H9 (cell line): ENCODE measurements at places on chromosomes 4 and X.

DNA sequence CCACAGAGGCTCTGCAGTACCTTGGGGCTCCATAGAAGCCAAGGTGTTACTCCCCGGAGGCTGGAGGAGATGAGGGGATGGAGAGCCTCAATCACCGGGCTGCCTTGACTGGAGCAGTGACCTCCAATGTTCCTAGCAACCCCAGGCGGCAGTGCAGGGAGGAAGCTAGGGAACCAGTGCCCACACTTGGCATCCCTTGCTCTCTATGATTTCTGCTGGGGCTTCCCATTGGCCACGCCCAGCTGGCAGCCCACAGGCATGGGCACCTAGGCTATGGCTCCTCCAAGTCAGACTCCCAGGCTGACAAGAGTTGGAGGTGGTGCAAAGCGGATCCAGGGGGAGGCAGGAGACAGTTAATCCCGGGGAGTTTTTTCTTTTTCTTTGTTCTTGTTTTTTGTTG is 229.7 kb downstream of the EVC2 start:
- no peak for DNase-seq

DNA sequence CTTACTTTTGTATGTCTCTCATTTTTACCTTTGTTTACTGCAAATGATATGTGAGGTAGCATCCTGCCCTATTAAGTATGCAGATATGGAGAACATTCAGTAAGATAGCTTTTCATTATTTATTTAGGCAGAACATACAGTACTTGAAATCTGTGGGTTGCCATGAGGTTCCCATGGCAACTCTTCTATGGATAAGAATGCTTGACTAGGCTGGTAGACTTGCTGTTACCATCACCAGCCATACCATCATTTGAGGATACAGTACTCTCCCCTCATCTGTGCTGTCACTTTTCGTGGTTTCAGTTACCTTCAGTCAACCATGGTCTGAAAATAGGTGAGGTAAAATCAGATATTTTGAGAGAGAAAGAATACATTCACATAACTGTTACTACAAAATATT is 56.7 kb downstream of the NAF1 start:
- no peak for DNase-seq

DNA sequence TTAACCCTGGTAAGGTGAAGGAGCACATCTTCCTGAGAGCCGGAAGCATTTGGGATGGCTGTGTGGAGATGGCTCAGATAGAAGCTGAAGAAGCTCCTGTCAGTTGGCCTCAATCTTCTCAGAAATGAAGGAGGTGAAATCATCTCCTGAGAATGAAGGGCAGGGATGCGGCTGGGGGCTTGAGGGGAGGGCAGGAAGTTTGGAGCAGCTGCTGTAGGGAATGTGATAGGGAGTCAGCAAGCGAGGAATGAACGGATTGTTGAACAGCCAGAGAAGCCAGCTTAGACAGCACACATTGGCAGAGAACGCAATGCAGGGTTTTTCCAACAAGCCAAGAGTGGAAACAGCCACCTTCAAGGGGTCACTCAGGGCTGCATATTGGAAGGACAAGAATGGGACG is 10.0 kb downstream of the KCNE5 start:
- no peak for DNase-seq

DNA sequence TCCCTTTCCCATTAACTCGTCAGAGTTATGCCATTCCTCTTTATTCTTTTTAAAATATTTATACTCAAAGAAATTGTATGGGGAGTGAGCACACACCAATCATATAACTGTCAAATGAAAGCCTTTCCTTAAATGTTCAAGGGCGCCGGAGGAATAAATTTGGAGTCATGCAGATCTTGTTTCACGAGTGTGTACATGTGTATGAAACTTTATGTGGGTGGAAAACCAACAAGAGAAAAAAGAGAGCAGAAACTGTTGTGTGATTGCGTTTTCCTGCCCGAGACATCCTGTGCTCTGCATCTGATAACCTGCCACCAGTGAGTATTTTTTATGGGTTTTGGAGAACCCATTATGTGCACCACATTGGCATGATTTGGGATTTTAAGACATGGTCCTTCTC is 88.3 kb downstream of the FHDC1 start:
- no peak for DNase-seq

DNA sequence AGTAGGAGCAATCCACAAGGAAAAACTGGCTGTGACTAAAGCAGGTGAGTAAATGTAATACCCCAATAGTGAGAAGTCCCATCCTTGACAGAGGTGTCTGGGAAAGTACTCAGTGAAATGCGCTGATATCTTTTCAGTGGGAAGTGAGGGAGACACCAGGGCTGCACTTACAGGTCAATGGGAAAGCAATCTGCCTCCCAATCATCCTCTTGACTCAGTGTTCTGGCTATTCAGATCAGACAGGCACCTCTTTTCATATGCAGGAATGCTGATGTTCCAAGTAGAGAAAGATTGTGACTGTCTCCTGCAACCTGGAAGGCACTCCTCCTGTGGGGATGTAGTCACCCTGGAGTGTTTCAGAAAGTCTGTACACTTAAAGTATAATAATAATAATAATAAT is 39.9 kb upstream of the SPIN2A start:
- DNase-seq, result peak; percentile 63

DNA sequence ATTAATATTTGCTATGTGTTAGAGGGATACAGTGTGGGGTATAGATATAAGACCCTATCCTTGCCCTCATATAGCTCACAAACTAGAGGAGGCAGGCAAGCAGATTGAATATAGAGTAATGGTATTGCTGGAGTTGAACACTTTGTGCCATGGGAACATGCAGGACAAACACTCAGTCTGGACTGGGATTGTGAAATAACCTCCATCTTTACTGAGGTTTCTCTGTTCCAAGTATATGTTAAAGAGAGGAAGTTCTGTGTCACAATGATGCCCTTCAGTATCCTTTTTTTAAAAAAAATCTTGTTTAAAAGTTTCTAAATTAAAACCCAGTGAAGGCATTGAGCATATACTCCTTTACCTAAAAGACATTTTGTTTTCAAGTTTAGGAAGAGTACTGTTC is 8.7 kb downstream of the FABP2 start:
- no peak for DNase-seq

DNA sequence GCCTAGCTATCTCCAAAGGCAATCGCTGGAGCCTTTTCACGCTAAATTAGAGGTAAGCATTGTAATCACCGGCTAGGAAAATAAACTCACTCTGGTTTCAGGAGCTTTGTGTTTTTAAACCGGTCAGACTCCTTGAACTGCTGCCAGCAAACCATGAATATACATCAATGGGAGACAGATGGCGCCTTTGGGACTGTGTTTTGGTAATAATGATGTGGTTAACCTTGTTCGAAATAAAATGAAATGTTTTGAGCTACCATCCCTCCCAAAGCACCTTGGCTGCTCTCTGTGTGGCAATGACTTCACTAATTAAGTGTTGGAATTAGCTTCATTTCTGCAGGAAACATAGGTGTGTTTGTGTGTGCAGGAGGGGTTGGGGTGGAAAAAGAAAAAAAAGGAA is 65.3 kb downstream of the CLNK start:
- no peak for DNase-seq

GRCh38 chr4:109319684-109320083 is 17.2 kb upstream of the COL25A1 start:
- DNase-seq, result no peak

DNA sequence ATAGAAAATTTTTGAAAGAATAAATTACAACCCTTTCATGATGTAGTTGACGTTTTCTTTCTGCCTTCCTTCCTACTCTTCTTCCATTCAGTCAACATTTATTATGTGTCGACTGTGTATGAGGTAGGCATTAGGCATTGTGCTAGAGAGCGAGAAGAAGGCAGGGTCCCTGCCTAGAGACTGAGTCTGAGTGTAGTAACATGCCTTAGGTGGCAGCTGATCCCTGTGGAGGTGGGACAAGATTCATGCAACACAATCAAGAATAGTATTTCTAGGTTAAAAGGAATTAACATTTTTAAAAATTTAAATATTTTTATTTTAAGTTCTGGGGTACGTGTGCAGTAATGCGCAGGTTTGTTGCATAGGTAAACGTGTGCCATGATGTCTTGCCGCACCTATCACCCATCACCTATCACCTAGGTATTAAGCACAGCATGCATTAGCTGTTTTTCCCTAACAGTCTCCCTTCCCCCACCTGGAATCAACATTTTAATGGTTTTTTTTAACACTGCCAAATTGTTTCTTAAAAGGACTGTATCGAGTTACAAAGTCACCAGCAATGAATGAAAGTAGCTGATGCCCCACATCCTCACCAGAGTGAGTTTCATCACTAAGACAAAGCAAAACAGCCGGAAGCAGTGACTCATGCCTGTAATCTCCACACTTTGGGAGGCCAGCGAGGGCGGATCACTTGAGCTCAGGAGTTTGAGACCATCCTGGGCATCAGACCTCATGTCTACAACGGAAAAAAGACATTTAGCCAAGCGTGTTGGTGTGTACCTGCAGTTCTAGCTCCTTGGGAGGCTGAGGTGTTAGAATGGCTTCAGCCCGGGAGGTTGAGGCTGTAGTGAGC is 84.0 kb downstream of the WWC2 start:
- DNase-seq, result peak; percentile 94

- no peak for DNase-seq
Measured at GRCh38 chr4:168536448-168536847, 39.6 kb downstream of the PALLD start.

GRCh38 chr4:28256295-28256694 is 1395.7 kb downstream of the STIM2 start:
- DNase-seq, result no peak

- DNase-seq, result peak; percentile 59
Measured at GRCh38 chr4:177879851-177880250, 437.6 kb upstream of the AGA start.

DNA sequence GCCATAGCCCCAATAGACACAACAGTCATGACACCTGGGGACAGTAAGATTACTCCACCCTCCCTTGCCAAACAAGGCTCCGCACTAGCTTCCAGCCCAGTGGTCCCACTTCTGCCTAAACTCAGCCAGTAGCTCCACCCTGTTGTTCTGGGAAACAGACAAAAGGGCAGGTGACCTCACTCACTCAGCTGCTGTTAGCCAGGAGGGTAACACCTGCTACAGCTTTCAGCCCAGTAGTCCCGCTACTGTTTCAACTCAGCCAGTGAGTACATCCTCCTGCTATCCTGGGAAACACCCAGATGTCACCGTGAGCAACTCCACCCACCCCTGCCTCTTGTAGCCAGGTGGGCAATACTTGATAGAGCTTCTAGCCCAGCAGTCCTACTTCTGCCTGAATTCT is 162.7 kb upstream of the CPXCR1 start:
- DNase-seq, result no peak

DNA sequence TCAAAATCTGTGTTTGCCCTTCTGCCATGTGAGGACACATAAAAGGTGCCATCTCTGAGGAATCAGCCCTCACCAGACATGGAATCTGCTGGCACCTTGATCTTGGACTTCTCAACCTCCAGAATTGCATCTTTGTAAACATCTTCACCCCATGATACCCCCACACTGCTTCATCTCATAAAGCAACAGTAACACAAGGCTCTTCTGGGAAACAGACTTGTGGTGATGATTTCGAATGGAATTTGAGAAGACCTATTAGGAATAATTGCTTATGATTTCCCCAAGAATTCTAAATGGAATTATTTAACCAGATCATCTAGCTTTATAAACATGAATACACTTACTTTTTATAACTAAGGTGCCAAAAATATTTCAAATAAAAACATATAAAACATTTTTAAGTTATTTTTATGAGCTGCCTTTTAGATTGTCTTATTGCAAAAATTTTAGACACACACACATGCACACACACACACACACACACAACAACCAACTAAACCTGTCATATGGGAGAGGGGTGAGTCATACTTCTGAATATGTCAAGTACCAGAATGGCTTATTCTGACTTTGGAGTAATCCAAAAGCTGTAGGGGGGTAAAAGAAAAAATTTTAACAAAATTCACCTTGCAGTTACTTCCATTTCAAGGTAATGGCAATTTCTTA is 82.0 kb downstream of the USP46 start:
- no peak for DNase-seq
